ENCODE measurements at places on chromosomes 11 and 22. TPM values are rescaled to one million over a fixed set of nuclear protein-coding genes. Genes with fewer than 3 reads are reported as not detected.

SCGB2A2 gene
- not detected for total RNA-seq

TSPO gene
- 238 TPM for total RNA-seq

ASRGL1 gene
- total RNA-seq, result 27.6 TPM

FAM83F gene
- 28.6 TPM for total RNA-seq

SHISA8 gene
- not detected for total RNA-seq

GRCh38 chr11:29127461-29127860 is 889.4 kb downstream of the KCNA4 start:
- no peaks in the 10 kb centered on the region for H3K27me3 ChIP-seq
- no peak for DNase-seq
- H3K36me3 ChIP-seq, result no peaks in the 10 kb centered on the region
- no peaks in the 10 kb centered on the region for H3K4me1 ChIP-seq
- H3K27ac ChIP-seq, result no peak overlapping the region

DNA sequence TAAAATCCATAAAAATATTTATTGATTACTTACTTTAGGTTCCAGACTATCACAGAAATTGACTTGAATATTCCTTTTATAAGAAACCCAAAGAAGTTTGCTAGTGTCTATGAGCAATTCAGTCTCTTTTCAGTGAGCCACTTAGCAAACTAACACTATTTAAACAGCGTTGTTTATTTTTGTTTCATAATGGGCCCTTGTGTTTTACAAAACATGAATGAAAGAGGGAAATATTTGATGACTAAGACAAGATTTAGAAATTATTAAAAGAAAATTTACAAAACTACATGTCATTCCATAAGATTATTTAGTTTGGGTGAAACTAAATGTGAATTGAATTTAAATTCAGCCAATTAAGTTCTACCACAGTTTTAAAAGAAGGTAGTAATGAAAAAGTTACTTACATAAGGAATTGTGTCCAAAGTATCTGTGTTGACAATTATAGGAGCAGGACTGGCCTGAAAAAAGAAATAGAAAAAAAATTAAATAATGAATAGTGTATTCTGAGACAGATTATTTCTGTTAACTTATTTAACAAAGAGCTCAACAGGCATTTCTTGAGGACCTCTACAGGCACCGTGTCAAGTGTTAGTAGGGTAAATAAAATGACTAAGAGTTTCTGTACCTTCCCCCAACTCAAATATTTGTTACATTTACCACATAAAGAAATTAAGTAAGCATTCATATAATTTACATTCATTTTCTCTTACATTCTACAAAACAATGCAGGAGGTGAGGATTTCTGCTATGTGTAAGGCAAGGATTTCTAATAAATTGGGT is 964.9 kb upstream of the CCDC90B start:
- H3K27me3 ChIP-seq, result no peaks in the 10 kb centered on the region
- H3K36me3 ChIP-seq, result no peaks in the 10 kb centered on the region
- H3K4me1 ChIP-seq, result no peaks in the 10 kb centered on the region
- no peak overlapping the region for H3K27ac ChIP-seq

DNA sequence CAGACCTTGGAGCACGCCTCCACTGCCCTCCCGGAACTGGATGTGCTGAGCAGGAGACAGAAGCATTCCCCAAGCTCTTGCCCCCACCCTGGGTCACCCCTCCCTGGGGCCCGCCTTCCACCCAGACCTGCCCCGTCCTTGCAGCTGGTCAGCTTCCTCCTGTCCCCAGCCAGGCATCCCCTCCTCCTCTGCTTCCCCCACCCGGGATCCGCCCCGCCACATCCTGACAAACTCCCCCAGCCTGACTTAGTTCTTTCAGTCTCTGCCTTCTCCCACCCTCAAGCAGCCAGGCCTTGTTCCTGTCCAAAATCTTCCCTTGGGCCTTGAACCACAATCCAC is 1.1 kb upstream of the PLXNB2 start:
- no peaks in the 10 kb centered on the region for H3K27me3 ChIP-seq
- H3K36me3 ChIP-seq, result no peaks in the 10 kb centered on the region
- no peak overlapping the region for H3K4me3 ChIP-seq
- DNase-seq, result no peak
- H3K27ac ChIP-seq, result peak overlapping the region; percentile 52

- peaks cover 15% of the 10 kb centered on the region for H3K4me1 ChIP-seq
- no peak for DNase-seq
- H3K27ac ChIP-seq, result peak overlapping the region; percentile 100
- H3K4me3 ChIP-seq, result no peak overlapping the region
- no peaks in the 10 kb centered on the region for H3K36me3 ChIP-seq
- no peaks in the 10 kb centered on the region for H3K27me3 ChIP-seq
Observed at GRCh38 chr22:36381513-36382128, 6.1 kb downstream of the MYH9 start.

DNA sequence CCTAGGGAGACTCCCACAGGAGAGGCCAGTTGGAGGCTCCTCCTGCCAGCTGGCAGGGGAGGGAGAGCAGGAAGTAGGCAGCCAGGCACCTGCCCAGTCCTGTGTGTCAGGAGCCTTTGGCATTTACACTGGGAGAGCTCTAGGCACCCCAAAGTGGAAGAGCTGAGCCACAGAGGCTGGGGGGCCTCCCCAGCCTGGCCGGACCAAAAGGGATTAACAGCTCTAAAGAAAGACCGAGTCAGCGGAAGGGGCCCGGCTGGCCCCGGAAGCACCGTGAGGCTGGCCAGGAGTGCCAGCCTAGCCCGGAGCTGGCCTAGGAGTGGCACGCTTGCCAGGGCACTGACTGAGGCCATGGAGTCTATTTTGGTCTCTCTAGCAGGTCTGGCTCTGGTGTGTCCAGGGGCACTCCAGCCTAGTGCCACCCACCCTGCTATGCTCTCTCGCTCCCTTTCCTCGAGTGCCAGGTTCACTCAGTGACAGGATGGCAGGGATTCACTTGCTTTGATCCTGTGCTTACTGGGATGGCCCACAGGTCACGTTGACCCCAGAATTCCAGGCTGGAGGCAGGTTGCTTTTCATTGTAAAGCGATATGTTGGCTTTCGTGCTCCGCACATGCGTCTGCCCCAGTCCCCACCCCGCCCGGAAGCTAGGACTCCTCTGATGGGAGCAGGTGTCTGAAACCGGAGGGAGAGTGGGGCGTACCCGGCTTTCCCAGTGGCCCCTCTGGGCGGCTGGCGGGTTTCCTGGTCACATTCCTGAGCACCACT is 3.3 kb upstream of the KMT5B start:
- H3K27me3 ChIP-seq, result no peaks in the 10 kb centered on the region
- no peaks in the 10 kb centered on the region for H3K36me3 ChIP-seq
- H3K4me1 ChIP-seq, result no peaks in the 10 kb centered on the region
- DNase-seq, result peak; percentile 58
- H3K27ac ChIP-seq, result peak overlapping the region; percentile 53
- H3K4me3 ChIP-seq, result no peak overlapping the region

- no peak for DNase-seq
- H3K4me1 ChIP-seq, result peaks cover 6% of the 10 kb centered on the region
- H3K27me3 ChIP-seq, result no peaks in the 10 kb centered on the region
- H3K36me3 ChIP-seq, result no peaks in the 10 kb centered on the region
- H3K4me3 ChIP-seq, result no peak overlapping the region
Observed at GRCh38 chr11:61512435-61512834, 3.9 kb downstream of the LRRC10B start.

GRCh38 chr11:131811383-131811782 is 441.0 kb downstream of the NTM start:
- no peak overlapping the region for H3K27ac ChIP-seq
- H3K36me3 ChIP-seq, result no peaks in the 10 kb centered on the region
- H3K4me1 ChIP-seq, result no peaks in the 10 kb centered on the region
- no peaks in the 10 kb centered on the region for H3K27me3 ChIP-seq

DNA sequence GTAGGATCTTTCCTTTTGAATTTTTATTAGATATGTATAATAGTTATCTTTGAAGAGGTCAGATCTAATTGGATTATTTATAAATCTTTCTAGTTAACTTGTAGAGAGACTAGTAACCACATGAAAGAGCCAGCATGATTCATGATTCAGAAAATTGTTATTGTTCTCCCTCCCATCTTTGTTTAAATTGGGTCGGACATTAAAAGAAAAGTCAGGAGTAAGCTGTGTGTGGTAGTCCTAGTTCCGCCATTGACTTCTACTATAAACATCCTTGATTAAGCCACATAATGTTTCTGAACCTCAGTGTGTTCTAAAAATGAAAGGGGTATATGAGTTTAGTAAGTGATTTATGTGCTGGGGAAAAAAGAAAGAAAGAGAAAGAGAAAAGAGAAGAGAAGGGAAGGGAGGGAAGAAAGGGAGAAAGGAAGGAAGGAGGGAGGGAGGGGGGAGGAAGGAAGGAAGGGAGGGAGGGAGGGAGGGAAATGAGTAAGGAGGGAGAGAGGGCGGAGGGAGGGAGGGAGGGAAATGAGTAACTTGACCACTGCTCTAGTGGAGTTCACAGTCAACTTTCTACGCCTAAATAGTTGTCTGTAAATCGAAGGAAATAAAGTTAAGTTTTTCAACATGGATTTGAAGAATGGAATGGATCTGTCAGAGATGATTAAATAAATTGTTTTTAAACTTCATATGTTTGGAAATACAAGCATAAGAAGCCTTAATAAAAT is 32.9 kb downstream of the SIK2 start:
- no peaks in the 10 kb centered on the region for H3K27me3 ChIP-seq
- DNase-seq, result no peak
- no peaks in the 10 kb centered on the region for H3K4me1 ChIP-seq

GRCh38 chr22:39825661-39826102 is 67.9 kb downstream of the ENTHD1 start:
- H3K4me3 ChIP-seq, result no peak overlapping the region
- no peaks in the 10 kb centered on the region for H3K4me1 ChIP-seq
- DNase-seq, result no peak
- H3K27ac ChIP-seq, result no peak overlapping the region
- H3K27me3 ChIP-seq, result no peaks in the 10 kb centered on the region

DNA sequence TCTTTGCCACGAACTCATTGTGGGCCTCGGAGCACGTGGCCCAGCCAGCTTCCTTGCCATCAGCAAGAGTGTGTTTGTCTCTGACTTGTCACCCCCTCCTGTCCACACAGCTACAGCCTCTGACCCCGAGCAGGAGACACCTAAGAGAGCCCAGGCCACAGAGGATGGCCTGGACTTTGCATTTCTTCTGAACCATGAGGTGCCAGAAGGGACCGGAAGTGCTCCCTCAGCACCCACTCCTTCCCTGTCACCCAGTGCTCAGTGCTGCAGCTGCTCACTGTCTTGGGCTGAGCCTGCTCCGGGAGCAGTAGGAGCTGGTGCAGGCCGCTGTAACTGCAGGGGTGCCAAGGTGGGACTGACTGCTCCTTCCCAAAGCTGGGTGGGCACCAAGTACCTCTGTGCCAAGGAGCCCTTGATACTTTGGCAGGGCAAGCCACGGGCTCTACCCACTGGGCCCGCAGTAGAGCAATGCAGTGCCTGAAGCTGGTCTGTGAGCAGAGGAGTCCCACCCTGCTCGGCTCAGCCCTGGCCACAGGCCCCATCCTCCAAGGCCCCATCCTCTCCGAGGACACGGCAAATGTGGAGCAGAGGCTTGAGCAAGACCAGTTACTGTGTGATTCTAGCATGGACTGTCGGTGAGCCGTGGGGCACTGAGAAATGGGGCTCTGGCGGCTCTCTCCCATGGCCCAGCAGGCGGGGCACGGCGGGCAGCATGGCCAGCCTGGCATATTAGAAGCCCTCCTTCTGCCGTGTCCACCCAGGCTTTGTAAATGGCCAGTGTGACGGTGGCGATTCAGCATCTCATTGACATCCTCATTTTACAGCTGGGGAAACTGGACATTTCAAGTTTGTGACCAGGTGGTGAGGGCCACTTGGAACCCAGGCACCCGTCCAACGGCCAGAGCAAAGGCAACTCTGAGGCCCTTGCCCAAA is 6.3 kb downstream of the GRK2 start:
- DNase-seq, result no peak
- H3K27me3 ChIP-seq, result no peaks in the 10 kb centered on the region
- H3K4me3 ChIP-seq, result no peak overlapping the region
- H3K36me3 ChIP-seq, result no peaks in the 10 kb centered on the region
- peaks cover 85% of the 10 kb centered on the region for H3K4me1 ChIP-seq

- H3K4me3 ChIP-seq, result no peak overlapping the region
- DNase-seq, result no peak
- H3K36me3 ChIP-seq, result no peaks in the 10 kb centered on the region
- no peaks in the 10 kb centered on the region for H3K4me1 ChIP-seq
- no peaks in the 10 kb centered on the region for H3K27me3 ChIP-seq
Observed at GRCh38 chr11:36142439-36142838, 146.8 kb downstream of the COMMD9 start.

DNA sequence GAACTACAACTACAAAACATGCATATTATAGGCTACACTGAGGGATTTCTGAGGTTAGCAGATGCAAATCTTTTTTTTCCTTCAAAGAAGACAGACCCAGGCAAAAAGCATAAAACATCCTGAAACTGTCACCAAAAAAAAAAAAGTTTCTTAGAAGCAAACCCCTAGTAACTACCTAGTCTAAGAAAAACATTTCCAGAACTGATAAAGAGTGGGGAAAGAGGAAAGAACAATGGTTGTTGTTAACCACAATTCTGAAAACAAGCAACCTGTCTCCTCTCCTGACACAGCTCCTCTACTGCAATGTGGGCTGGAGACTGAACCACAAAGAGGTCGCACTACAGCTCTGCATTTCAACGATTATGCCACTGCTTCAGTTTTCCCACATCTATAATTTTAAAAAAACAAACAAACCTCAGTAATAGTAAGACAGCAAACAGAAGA is 15.0 kb downstream of the DENND5A start:
- H3K36me3 ChIP-seq, result no peaks in the 10 kb centered on the region
- H3K27ac ChIP-seq, result no peak overlapping the region
- no peaks in the 10 kb centered on the region for H3K27me3 ChIP-seq
- H3K4me1 ChIP-seq, result no peaks in the 10 kb centered on the region

DNA sequence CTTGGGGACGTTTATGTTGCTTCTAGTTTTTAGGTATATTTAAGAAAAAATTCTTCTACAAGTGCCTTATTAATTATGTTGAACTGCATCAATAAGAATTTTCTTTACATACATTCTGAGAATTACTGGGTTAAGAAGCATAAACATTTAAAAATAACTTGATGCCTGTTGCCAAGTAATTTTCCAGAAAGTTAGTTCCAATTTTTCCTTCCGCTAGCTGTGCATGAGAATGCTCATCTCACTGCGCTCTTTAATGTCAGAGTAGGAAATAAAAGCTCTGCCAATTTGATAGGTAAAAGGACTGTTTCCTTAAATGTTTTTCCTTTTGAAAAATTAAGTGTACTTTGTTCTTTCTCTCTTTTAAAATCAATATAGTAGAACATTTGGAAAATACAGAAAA is 113.1 kb upstream of the ZBED5 start:
- DNase-seq, result no peak
- H3K36me3 ChIP-seq, result no peaks in the 10 kb centered on the region
- no peak overlapping the region for H3K27ac ChIP-seq

GRCh38 chr11:33682446-33682845 is 18.2 kb downstream of the C11orf91 start:
- H3K27ac ChIP-seq, result no peak overlapping the region
- H3K36me3 ChIP-seq, result no peaks in the 10 kb centered on the region
- no peak overlapping the region for H3K4me3 ChIP-seq
- H3K27me3 ChIP-seq, result no peaks in the 10 kb centered on the region
- no peaks in the 10 kb centered on the region for H3K4me1 ChIP-seq
